ENCODE measurements at places on chromosomes 12 and 14.

GRCh38 chr12:40788276-40788675 lies 96.0 kb downstream of the CNTN1 start:
- no peak for DNase-seq

DNA sequence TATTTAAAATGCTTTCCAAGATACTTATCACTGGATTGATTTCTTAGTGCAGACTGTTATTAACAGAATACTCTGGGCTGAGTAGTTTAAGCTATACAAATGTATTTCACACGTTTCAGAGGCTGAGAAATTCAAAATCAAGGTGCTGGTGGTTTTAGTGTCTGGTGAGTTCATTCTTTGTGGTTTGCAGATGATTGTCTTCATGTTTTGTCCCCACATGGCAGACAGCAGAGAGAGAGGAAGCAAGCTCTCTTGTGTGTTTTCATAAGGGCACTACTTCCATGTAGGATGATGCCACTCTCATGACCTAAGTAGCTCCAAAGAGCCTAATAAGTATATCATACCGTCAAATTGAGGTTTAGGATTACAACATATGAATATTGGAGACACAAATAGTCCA lies 1348.9 kb upstream of the FLRT2 start:
- DNase-seq = no peak

- no peak for DNase-seq
Measured at GRCh38 chr12:104729091-104729490, 229.0 kb downstream of the SLC41A2 start.

GRCh38 chr12:43238281-43238680 lies 313.7 kb downstream of the ADAMTS20 start:
- no peak for DNase-seq

GRCh38 chr14:27366596-27366995 lies 768.8 kb upstream of the NOVA1 start:
- DNase-seq = no peak

- DNase-seq = peak; percentile 11
Measured at GRCh38 chr14:94536836-94537235, 24.4 kb upstream of the SERPINA4 start.

Measured in astrocyte of the spinal cord (primary cell).